ENCODE measurements at places on chromosomes 3 and 15. TPM values are rescaled to one million over a fixed set of nuclear protein-coding genes. Genes with fewer than 3 reads are reported as not detected.

DNA sequence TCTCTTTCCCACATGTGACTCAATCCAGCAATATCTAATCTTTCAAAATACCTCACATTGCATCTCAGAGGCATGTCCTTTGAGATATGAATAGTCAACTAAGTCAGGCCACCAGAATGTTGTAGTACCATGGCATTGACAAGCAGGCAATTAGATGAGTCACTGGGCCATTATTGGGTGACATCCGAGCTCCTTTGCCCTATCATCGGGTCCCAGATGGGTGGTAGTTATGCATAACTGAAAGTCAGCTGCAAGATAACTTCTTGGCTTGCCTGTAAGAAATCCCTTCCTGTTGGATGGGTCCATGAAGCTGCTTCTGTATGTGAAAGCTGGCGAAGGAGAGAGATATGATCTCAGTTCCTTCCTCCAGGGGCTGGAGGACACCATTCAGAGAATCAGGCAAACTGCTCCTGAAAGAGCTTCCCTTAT lies 32.8 kb downstream of the ARRDC4 start:
- DNase-seq: no peak

DNA sequence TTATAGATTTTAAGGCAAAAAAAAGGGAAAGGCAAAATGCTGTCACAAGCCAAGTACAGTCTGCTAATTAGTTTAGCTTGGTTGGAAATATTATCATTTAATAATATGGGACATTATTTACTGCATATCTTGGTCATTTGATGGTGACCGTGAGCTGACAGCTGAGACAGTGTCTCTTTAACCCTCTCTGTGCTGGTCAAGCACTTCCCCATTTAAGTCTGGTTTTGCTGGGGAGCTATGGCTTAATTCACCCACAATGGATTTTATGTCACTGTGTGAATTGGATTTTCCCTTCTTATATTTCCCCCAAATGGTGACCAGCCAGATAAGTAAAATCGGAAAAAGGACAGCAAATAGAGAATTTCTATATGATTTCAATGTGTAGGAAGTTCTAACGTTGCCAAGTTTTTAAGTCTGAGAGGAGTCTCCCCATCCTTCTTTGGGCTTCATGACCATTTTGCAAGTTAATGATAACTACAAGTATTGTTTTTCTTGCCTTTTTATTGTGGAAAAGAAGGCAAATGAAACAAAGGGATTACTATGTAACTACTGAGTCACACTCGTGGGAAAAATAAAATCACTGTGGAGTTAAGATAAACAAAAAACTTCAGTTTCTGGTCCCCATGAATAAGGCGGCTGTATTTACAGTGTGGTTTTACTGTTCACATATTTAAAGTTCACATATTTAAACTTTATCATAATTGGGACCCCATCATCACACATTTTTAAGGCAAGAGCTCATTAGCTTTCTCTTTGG lies 373.5 kb downstream of the NR2F2 start:
- DNase-seq: no peak

DNA sequence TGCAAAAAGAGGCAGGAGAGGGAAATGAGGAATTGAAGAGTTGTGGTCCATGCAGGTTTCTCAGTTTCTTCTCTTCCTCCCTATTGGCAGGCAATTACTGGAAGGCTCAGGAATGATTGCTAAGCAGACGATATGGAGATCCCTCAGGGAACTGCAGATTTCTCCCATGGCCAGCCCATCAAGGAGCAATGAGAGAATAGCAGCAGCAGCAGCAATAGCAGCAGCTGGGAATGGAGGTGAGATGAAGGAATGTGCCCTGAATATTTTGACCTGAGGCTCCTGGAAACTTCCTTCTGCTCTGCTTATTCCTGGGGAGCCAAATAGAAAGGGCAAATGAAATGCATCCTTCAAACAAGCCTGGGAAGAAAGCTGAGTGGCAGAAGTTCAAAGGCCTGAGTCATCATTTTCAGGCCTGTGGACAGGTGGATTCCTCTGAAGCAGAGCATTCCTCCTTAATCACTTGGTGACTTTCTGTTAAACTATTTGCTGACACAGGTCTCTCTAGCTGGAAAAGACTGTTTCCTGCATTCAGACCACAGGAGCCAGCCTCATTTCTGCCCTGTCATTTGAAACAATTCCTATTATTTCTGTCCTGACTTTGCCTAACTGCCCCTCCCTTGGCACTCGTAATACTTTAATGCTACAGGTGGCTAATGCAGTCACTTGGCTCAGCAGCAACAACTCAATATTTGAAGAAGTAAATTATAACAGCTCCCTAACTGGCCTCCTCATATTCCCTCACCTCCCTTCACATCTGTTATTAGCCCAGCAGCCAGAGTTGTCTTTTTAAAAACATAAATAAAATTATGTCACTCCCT lies 146.9 kb upstream of the GADL1 start:
- peak; percentile 76 for DNase-seq

DNA sequence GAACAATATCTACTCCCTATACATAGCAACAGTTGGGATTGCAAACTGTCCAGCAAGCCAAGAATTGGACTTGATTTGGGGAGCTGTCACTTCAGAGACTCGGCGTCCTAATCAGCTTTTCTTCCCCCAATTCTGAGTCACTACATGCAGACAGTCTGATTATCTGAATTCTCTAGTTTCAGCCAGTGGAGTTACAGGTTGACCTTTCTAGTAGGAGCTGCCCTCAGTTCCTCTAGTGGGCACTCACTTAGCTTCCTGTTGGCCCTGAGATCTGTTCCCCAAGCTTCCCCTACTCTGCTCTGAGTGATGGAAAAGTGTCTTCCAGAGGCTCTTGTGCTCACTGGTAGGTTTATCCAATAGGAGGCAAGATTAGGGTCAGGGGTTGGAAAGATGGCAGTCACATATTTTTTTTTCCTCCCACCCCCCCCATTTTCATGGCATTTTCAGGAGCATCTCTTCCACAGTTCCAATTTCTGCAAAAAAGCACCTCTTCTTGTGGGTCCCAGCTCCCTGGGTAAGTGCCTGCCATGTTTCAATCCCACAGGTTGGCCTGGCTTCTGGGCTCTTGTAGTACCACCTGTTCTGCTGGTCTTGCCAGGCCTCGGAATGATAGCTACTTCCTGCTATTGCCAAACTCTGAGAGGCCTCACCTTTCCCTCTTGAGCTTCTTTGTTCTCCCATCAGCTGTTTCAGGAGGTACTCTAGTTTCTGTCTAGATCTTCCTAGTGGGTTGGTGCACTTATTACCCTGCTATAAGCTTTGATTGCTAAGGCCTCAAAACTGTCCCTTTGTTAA lies 182.2 kb downstream of the RAP2B start:
- DNase-seq: no peak

The CCRL2 gene
- total RNA-seq: not detected

DNA sequence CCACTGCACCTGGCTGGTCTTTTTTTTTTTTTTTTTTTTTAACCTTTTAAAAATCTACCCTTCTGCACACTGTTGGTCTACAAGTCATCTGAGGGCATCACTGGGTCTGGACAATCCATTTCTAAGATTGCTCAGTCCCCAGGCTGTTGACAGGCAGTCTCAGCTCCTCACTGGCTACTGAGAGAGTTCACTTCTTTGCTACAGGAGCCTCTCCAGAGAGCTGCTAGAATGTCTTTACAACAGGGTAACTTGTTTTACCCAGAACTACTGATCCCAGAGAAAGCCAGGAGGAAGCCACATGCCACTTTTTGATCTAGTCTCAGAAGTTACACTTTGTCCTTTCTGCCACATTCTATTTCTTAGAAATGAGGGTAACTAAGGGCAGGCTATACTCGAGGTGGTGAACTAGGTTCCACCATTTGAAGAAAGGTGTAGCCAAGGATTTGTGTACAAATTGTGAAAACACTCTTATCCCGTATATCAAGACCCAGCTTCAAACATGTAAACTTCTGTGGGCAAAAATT lies 5.7 kb upstream of the CCNB2 start:
- DNase-seq: no peak

The MUSTN1 gene
- total RNA-seq: not detected

DNA sequence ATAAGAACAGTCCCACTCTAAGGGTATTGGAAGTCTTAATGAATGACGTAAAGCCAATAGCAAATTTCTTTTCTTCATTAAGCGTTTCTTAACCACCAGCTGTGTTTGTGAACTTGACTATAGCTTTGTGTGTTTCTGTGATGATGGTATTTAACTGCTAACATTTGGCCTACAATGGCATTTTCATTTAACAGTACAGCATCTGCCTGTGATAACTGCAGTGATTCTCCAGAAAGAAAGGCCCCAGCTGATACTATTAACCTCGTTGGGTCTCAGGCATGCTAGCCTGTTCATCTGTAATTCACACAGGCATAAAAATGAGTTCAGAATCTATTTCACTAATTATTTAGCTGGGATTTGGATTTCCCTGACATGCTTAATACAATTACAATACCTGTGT lies 121.9 kb downstream of the NECTIN3 start:
- DNase-seq: no peak

The NIT2 gene
- total RNA-seq: 18.2 TPM

GRCh38 chr3:190556351-190556750 lies 42.5 kb downstream of the IL1RAP start:
- DNase-seq: no peak

GRCh38 chr3:278300-279064 lies 81.9 kb downstream of the CHL1 start:
- DNase-seq: no peak

The IRAK2 gene
- total RNA-seq: 0.85 TPM

The VIPR1 gene
- 13.9 TPM for total RNA-seq

The IDH2 gene
- 64.0 TPM for total RNA-seq

GRCh38 chr3:3351226-3351625 lies 171.7 kb upstream of the CRBN start:
- no peak for DNase-seq

DNA sequence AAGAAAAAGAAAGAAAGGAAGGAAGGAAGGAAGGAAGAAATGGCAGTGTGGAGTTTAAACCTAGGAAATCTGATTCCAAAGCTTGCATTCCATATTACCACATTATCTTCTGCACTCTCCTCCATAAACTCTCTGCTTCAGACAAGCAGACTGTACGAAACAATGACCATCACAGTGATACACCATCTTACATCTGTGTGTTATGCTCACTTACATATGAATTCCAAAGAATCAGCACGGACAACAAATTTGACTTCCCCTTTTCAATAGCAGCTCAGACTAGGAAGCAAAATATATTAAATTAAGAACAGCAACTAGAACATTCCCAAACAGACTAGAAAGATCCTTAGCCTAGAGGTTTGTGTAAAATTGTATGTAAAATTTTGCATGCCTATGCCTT lies 18.0 kb upstream of the PPM1L start:
- no peak for DNase-seq

DNA sequence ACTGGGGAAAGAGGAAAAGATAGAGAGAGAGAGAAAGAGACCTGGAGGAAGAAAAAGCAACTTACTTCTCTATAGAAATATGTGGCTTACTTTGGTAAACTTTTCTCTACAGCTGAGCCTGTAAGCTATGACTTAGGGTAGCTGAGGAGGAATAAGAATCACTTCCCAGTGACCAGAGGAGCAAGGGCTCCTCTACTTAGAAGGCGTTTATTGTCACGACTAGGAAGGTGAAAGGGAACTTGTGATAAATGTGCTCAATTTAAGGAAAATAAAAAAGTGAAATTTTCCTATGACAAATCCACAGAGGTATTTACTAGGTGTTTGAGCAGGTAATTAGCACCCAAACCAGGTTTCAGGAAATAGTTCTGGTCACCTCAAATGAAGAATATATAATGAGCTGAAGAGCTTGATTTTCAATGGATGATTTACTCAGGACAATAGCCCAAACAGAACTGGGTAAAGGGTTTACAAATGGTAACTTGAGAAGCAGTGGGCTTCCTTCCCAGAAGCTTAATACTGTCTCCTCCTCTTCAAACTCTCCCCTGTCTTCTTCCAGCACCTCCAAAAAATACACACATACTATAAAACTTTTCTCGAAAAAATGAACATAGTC lies 46.1 kb downstream of the SOX2 start:
- peak; percentile 37 for DNase-seq

DNA sequence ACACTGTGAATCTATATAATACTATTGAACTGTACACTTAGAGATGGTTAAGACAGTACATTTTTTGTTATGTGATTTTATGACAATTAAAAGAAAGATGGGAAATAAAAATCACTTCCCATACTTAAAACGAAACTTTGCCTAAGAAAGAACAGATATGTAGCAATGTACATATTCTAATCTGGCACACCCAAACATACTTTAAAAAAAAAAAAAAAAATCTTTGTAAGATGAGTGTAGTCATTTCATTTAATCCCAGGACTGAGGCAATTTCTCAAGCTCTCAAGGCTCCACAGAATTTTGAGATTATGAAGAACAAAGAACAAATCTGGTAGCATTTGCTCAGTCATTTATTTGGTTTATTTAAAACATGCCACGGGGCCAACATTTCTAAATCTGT lies 40.3 kb upstream of the FEZF2 start:
- no peak for DNase-seq

GRCh38 chr15:65051266-65051665 lies 6.1 kb downstream of the SLC51B start:
- no peak for DNase-seq

DNA sequence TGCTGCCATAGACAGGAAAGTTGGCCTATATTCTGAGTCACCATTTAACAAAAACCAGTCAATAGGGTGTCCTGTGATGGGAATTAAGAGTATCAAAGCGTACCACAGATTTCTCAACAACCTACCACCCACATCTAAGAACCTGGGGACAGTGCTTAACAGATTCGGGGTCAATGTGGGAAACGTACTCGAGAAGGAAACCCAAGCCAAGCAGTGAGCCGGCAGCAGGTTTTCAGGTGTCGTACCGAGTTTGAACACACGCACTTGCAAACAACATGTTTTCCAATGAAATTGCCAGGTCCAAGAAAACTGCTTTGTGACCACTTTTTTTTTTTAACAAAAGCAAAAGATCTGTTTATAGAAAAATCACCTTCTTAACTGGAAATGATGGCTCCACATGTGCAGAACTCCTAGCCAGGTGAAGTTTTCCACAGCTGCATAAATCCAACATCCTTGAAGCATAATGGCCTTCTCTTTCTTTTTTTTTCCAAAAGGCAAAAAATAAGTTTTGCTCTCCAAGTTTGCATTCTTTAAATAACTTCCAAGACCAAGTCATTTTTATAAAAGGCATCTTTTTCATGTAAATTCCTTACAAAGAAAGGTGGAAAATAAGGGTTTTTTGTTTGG lies 45.7 kb downstream of the ADAMTS17 start:
- DNase-seq: no peak

The C3orf85 gene
- total RNA-seq: not detected

GRCh38 chr3:40653001-40653400 lies 128.2 kb downstream of the ZNF621 start:
- DNase-seq: no peak
